ENCODE measurements at places on chromosomes 7 and 10.

GRCh38 chr10:29470843-29471543 lies 163.8 kb downstream of the SVIL start:
- DNase-seq, result no peak

GRCh38 chr10:92177546-92177945 lies 113.3 kb downstream of the CPEB3 start:
- DNase-seq, result peak; percentile 13

DNA sequence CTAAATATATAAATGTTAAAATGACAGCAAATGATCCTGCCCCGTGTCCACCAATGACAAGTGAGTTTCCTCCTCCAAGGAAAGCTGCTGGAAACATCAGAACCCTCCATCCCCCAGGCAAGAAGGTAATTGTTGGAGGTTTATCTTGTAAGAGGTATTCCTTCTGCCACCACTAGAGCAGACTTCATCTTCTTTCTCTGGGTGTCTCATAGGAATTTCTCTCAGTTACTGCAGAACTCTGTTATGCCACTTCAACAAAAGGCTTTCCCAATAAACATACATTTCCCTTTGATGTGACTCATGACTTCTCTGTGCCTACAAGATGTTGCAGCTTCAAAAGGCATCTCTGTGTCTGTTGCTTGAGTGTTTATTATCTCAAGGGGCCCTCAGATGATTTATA lies 279.1 kb downstream of the BMPER start:
- no peak for DNase-seq

DNA sequence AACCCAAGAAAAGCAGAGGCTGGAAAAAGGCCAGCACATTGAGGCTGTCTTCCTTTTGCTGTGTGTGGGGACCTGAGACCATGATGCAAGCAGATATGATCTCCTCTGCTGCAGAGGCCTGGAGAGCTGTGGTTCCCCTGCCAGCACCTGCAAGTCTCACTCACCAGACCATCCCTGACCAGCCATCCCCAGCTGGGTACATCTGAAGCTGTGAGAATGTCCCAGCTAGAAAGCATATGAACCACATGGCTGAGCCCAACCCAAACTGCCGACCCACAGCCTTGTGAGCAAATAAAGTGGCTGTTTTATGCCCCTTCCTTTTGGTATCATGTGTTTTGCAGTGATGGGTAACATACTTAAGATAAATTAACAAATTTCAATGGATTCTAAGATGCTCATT lies 114.9 kb downstream of the DYNC2I1 start:
- no peak for DNase-seq

- peak; percentile 56 for DNase-seq
Measured at GRCh38 chr7:130941322-130942210, 207.6 kb upstream of the KLF14 start.

Data from fibroblast of the aortic adventitia (primary cell).